ENCODE measurements at places on chromosomes 2 and 18.

DNA sequence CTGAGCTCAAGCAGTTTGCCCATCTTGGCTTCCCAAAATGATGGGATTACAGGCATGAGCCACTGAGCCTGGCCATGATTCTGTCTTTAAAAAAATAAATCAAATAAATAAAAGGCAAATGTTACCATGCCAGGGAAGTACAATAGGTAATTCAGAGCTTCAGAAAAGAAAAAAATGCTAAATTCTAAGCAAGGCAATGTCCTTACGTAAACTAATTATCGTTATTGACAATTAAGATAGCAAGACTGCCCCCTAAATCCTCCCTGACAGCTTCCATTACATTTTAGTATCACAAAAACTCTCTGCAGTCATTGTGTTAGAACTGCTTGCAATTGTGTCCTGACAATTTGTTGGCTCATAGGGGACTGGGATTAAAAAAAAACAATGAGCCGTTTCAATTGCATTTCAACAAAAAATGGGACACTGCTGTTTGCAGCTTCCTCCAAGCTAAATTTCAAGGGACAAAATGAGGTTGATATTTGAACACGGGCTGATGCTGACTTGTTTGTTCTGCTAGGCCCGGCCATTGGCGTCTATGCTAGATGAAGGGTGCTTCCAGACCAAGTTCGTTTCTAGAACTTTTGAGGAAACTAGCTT is 88.9 kb downstream of the MOGAT1 start:
- no peak for DNase-seq

GRCh38 chr18:76518123-76518859 is 23.2 kb upstream of the ZNF516 start:
- DNase-seq = no peak

- DNase-seq = no peak
Measured at GRCh38 chr2:88831071-88831791, 139.8 kb downstream of the RPIA start.

GRCh38 chr2:172172513-172173173 is 69.9 kb upstream of the DLX2 start:
- peak; percentile 59 for DNase-seq

GRCh38 chr18:1994471-1994870 is 576.8 kb downstream of the METTL4 start:
- no peak for DNase-seq

DNA sequence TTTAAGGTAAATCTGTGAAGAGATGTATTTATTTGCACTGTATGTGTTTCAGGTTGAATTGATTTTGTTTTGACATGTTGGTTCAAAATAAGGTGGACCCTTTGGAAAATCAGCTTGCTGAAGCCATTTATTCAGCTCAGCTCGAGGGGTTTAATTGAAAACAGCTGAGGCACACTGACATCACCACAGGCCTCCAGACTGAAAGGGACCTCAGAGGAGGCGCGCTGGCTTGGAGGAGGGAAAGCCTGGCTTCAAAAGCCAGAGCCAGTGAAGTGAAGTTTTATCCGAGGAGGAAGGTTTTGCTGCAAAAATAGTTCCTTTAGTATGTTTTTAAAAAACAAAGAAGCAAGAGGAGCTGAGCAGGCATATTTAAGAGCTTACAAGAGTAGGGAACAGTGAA is 26.9 kb upstream of the DNMT3A start:
- DNase-seq = no peak

GRCh38 chr2:205758051-205758450 is 75.8 kb downstream of the NRP2 start:
- DNase-seq = no peak

- no peak for DNase-seq
Measured at GRCh38 chr18:45370255-45371010, 244.8 kb upstream of the SLC14A2 start.

- no peak for DNase-seq
Measured at GRCh38 chr18:37341016-37341415, 224.6 kb downstream of the CELF4 start.

GRCh38 chr2:10668402-10669012 is 21.3 kb downstream of the NOL10 start:
- DNase-seq = no peak

- DNase-seq = no peak
Measured at GRCh38 chr2:10524851-10525572, 76.9 kb upstream of the ODC1 start.

- no peak for DNase-seq
Measured at GRCh38 chr18:57446322-57446721, 11.1 kb downstream of the ONECUT2 start.

DNA sequence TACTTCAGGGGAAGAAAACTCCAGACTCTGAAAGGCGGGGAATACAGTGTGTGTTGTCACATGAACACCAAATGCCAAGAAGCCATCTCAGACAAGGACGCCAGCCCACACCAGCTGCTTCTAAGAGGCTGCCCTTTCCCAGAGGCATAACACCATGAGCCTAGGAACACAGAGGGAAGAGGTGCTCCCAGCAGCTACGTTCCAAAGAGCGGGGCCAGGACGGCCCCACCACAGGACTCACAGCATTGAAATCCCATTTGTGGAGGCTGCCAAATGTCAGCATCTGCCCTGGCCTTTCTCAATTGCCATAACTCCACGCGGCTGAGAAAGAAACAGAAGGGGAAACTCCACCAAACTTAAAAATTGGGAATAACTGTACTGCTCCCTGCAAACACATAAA is 20.1 kb upstream of the ID2 start:
- DNase-seq = no peak

GRCh38 chr18:77087393-77088141 is 45.0 kb downstream of the MBP start:
- no peak for DNase-seq

DNA sequence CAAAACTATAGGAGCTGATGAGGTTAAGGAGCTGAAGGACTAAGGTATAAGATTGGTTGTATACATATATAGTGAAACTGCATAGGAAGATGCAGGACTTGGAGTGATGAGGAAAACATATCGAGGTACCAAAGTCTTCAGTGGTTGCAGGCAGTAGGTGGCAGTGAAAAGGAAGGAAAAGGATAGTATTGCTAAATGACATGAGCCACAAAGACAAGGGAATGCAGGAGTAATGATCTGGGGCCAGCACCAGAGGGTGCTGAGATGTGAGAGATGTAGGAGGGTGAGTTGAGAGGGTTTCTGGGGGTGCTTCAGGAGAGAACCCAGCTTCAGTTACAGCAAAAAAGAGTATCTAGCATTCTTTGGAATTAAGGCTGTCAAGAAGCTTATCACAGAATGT is 172.2 kb upstream of the MYO3B start:
- no peak for DNase-seq

DNA sequence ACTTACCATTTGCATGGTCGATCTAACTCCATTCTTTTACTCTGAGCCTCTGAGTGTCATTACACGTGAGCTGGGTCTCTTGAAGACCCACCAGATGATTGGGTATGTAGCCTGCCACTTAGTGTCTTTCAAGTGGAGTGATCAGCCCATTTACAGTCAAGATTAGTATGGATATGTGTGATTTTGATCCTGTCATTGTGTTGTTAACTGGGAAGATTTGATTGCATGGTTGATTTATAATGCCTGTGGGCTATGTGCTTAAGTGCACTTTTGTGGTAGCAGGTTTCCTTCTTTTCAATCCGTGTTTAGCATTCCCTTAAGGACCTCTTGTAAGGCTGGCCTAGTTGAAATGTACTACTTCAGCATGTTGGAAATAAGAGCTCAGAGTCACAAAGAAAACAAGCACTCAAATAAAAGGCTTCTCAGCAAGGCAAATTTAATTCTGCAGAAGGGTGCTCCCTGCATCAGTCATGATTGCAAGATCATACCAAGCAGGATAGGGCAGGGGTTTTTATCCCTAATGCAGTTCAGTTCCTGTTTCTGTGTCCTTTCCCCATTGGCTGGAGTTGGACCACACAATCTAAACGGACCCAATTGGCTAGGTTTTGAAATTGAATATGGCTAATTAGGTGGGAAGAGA is 230.7 kb upstream of the SYT4 start:
- no peak for DNase-seq

DNA sequence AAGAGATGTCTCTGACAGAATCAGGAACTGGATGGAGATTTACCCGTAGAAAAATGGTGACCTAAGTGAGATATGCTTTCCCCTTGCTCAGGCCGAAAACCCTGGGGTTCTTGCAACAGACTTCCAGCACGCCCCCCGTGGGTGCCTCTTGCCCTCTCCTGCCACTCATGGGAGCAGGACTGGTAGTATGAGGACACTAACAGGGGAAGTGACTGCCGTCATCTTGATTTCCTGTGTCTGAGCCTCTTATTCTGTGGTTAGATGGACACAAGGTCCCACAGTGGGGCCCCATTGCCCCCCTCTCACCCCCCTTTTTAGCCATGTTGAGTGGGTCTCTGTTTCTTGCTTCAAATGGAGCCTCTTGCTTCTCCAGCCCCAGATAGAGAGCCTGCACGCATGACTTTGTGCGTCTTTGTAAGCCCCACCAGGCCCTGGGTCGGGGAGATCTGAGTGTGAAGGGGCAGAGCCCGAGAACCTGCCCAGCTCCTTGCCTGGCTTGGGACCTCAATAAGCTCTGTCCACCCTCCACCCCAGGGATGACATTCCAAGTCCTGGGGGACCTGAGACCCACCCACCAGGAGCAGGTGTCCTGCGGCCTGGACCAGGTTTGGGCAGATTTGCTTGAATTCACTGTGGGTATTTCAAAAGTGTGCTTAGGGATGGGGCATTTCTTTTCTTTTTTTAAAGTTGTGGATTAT is 12.6 kb downstream of the GNLY start:
- no peak for DNase-seq

- no peak for DNase-seq
Measured at GRCh38 chr18:50424877-50425690, 50.2 kb downstream of the SKA1 start.

DNA sequence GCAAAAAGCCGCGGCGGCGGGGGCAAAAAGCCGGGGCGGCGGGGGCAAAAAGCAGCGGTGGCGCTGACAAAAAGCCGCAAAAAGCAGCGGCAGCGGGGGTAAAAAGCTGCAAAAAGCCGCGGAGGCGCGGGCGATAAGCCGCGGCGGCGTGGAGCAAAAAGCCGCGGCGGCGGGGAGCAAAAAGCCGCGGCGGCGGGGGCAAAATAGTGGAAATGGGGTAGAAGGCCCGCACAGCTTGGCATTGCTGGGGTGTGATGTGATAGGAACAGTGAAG is 450.1 kb downstream of the ANKRD30B start:
- no peak for DNase-seq

DNA sequence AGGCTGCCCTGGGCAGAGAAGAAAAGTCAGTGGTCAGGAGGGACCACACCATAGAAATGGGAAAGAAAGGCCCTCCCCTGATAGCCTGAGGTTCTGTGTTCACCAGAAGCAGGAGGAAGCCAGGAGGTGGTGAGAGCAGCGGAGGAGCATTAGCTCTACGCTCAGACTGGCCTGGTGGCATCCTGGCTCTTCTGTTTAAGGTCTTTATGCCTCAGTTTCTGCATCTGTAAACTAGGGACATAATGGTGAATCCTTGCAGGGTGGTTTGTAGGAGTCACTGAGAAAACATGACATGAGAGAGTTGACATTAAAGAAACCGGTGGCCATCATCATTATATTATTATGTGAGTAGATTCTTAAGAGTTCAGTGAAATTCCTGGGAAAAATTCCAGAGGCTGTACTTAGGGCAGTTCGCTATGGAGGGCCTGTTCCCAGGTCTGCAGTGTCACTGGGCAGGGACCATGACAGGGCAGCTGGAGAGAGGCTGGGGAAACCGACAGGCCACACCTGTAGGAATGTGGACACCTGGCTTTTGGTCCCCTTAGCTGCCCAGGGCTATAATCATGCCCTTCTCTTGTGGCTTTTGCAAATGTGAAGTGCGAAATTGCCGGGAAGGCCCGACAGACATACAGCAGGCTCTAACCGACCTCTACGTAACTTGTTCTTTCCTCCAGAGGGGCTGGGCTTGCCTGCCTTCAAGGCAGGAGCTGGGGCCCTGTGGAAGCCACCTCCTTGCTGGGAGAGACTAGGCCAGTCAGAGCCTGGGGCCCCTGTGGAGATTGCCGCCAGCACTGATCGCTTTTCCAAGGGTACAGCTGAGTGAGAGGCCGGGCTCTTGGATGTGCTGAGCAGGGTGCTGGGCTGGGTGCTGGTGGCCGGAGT is 31.0 kb downstream of the GLI2 start:
- DNase-seq = no peak

DNA sequence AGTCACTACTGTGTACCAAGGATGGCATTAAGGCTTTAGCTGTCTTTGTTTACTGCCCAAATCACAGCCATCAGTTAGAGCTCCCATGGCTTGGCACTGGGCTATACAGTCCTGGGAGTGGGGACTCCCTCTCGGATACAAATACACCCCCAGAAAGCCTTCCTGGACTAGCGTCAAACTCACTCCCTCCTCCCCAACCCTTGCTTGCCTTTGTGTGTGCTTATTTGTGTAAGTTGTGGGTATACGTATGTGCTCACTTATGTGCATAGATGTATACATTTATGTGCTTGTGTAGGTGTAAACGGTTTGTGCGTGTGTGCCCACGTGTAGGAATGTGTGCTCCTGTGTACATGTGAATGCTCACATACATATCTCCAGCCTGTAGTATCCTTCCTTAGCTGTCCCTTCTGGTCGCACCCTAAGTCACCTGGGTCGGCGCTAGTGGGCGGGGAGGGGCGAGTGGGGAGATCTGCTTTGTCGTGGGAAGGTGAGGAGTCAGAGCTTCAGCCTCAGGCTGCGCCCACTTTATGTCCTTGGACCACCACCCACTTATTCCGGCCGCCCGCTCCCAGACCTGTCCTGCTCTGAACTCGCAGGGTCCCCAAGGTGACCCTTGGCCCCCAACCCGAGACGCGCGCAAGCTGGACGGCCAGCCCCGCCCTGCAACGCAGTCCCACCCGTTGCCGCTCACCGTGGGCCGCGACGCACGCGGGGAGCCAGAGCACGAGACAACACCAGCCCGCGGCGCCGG is 461 bp downstream of the PRADC1 start:
- no peak for DNase-seq

- no peak for DNase-seq
Measured at GRCh38 chr2:115782286-115782685, 1339.8 kb downstream of the DPP10 start.

GRCh38 chr2:137173463-137173862 is 408.1 kb downstream of the THSD7B start:
- DNase-seq = no peak

- no peak for DNase-seq
Measured at GRCh38 chr2:161796192-161796591, 172.0 kb downstream of the SLC4A10 start.

DNA sequence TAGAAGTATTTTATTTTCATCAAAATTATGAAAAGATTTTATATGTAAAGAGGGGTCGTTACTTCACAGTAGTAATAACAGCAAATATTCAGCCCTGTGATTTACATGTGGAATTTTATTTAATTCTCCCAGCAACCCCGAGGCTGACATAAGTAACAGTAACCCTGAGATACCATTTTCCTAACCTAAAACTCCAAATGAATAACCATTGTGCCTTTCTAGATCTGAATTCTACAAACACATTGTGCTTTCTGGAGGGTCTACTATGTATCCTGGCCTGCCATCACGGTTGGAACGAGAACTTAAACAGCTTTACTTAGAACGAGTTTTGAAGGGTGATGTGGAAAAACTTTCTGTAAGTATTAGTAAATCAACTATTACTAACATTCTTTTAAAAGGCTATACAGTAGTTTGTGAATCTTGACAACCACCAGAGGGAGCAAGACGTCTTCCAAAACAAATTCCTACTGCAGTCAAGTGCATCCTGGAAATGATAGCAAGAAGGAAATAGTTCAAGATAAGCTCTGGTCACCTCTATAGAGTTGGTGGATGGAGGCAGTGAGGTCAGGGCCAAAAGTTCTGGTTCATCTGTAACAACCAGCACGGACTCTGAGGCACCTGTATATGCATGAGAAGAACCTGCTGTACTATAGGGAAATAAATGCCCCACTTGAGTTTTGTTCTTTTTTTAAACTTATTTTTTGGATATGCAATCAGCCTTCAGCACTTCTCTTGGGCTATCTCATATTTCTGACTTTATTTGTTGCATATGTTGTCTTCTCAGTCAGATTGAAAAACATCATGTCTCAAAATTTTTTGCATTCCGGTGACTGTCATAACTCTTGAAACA is 37.4 kb downstream of the ACTR2 start:
- DNase-seq = no peak
